Kidney epithelial cell (primary cell): ENCODE measurements at places on chromosomes 1 and 21.

GRCh38 chr1:87389546-87389945, 60.9 kb downstream of the LMO4 start:
- DNase-seq, result no peak

DNA sequence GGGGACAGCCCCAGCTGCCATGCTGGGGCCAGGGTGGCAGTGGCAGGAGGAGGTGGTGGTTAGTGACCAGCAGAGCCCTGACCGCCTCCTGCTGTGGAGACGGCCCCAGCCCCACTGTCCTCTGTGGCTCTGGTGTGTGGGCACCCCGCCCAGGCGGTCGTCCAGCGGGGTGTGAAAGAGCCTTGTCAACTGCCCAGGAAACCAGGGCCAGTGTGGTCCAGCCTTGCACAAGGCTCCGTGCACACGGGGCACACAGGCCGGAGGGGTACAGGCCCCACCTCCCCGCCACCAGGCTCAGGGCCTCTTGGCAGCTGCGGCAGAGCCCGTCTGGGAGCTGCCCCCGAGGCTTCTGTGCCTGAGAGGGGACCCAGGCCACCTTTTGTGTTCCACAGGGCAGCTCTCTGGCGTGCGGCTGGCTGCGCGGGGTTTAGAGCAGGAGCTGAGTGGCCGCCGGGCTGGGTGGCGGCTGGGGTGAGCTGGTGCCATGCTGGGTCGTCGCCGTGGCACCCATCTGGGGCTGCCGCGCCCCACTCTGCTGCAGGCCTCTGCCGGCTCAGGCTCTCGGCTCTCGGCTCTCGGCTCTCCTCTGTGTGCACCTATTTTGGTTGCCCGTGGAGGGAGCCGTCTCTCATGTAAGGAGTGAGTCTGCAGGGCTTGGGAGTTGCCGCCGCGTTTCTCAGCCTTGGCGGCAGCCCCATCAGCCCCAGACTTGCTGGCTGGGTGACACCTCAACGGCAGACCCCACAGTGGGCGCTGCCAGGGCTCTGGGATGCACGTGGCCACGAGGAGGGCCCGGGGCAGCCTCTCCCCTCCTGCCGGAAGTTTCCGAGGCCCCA, 36.1 kb downstream of the SLX9 start:
- no peak for DNase-seq

GRCh38 chr1:151813271-151813977, 8.2 kb upstream of the LINGO4 start:
- DNase-seq, result no peak

GRCh38 chr1:43321331-43321891, 16.2 kb upstream of the MPL start:
- DNase-seq, result no peak

- DNase-seq, result no peak
These were observed 219.0 kb upstream of the NRIP1 start for GRCh38 chr21:15283789-15284188.

DNA sequence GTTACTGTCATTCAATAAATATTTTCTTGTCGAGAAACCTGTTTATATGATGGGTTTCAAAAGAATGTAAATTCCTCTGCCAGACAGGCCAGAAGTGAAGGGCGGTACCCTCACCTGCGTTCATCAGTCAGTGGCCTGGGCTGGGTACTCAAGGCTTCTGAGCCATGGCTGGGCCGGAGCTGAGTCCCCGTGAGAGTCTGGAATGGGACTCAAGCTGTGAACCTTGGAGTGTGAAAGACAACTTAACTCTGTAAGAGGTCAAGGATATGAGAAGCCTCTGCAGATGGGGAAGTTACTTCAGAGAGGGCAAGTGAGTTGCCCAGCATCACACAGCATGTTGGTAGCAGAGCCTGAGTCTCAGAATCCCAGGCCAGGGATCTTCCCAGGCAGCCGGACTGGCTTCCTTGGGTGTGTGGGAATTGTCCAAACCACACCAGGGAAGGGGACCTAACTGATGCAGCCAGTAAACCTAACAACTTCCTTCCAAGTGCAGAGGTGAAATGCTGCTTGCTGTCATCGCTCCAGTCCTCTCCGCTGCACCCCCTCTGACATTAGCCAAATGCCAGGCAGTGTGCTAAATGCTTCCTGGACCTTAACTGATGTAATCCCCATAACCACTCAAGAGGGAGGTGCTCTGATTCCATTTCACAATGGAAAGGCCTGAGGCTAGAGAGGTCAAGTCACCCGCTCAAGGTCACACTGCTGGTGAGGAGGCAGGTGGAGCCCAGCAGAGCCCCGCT, 4.8 kb downstream of the DISP3 start:
- DNase-seq, result no peak

- DNase-seq, result no peak
These were observed 5.2 kb downstream of the PRDX1 start for GRCh38 chr1:45516465-45516864.

DNA sequence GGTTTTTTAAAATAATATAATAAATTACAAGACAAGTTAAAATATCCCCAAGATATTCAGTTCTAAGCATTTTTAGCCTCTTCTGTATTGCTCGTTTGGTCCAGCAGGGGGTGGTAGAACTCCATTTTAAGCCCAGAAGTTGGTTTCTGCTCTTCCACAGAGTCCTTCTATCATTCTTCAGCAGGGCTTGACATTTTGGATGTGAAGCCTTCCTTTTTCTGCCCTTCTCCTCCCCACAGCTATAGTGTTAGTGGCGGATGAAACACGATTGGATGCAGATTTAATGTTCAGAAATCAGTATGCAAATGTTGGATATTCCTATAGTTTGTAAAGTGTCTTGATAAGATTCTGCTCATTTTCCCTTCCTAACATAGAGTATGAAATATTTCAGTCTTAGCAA, 1.4 kb downstream of the NCAM2 start:
- no peak for DNase-seq
